ENCODE measurements at places on chromosomes 2 and 18.

DNA sequence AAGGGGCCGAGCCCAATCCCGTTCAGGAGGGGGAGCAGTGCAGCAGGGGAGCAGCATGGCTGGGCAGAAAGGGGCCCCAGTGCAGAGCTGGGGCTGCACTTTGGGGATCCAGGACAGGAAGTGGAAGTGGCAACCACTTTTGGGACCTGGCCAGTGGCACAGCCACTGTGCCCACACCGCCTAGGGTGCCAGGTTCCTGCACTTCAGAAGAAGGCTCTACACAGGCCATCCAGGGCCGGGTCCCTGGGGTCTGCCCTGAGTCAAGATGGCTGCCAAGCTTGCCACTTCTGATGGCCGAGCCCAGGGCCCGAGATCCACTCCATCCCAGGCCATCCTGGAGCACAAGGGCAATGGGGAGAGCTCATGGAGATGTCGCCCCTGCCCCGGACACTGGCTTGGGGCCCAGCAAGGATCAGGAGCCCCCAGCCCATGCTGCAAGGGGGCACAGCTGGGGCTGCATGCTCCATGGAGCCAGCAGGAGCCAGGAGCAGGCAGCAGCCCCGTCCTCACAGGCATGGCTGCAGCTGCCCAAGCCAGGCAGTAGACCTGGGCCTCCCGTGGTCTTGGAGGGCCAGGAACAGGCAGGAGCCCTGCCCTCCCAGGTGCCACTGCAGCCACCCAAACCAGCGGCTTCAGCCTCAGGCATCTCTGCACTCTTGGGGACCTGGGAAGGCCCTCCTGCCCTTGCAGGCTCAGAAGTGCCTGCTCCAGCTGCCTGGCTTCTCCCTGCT lies 35.0 kb upstream of the ID2 start:
- DNase-seq, result no peak

DNA sequence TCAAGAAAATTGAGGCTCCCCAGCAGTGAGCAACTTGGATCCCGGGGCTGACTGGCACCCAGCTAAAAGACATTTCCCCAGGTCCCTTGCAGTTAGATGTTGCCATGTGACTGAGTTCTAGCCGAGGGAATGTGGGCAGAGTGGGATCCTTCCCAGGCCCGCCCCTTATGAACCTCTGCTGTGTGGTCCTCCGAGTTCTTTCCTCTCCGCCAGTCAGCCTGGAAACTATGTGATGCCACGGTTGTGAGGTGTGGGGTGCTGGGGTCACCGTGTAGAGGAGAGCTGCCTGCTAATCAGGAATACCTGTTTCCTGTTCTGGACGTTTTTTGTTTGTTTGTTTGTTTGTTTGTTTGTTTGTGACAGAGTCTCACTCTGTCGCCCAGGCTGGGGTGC lies 45.5 kb downstream of the TMEM37 start:
- no peak for DNase-seq

DNA sequence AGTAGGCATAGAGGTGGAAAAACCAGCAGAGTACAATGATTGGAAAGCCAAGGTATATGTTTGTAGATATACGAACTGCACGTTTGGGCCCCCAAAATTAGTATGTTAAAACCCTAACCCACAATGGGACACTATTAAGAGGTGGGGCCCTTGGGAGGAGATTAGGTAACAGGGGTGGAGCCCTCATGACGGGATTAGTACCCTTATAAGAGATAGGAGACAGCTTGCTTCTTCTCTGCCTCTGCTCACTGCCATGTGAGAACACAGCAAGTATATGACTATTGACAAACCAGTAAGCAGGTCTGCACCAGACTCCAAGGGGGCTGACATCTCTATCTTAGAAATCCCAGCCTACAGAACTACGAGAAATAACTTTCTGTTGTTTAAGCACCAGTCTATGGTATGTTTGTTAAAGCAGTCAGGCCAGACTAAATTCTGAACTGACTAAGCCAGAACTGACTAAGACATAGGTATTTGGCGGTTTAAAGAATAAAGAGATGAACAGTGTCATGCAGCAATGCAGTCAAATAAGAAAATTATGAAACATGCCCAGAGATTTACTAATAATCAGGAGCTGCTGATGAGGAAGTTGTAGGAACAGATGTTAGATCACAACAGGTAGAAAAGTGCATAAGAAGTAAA lies 182.9 kb downstream of the DYM start:
- no peak for DNase-seq

DNA sequence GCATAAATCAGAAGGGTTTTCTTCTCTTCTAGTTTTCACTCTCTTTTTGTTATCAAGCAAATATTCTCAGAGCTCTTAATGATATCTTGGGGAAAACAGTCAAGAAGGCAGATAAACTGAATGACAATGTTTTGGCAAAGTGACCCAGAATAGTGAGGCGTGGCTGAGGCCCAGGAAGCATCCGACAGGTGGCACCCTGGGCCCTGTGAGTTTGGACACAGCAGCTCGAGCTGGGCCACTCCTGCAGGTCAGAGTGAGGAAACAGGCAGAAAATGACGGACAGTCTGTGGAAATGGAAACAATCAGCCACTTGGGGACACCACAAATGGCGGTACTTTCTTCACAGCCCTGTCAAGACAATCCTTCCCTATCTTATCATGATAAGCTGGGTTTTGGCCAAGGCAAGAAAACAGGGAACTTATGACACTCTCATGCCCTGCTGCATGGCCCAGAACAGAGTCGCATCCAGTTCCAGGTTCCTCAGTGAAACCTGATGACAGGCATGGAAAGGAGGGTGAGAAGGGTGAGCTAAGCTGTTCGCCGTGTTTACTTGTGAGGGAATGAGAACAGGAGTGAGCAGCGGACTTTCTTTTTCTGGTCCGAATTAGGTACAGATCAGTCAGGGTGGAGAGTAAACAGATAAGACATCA lies 32.1 kb downstream of the MRPL44 start:
- no peak for DNase-seq

GRCh38 chr2:42331569-42332284 lies 29.3 kb downstream of the COX7A2L start:
- DNase-seq, result no peak

DNA sequence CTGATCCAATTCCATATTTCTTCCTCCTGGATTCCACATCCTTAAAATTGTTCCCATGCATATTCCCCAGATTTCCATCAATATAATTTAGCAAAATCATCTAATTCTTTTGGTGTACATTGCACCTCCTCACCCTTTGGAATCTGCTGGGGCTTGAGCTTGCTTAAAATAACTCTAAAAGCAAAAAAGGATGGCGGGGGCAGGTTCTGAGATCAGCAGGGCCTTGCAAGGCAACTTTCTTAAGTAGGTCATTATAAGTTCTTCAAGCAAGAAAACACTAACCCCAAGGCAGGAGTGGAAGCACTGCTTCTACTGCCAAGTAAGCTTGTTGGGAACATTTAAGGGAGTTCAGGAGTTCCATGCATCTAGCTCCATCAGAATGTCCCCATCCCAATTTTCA lies 254.3 kb upstream of the CCDC68 start:
- DNase-seq, result no peak

DNA sequence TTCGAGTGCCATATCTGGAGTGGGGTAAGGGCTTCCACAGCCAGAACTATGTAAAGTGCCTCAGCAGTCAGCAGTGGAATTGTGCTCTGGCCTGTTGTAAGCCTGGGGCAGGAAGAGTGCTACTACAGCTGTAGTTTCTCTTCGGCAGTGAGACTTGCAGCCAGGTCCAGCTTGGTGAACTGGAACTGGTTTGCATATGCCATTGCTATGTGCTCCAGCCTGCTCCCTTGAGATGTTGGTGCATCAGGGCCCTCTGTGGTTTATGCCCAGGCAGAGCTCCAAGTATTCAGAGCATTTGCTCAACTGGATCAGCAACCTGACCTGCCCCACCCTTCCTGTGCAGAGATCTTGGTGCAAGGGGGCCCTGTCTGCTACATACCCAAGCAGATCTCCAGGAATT lies 47.8 kb downstream of the ZNF804A start:
- no peak for DNase-seq

GRCh38 chr2:218701806-218702205 lies 8.8 kb upstream of the TTLL4 start:
- no peak for DNase-seq

DNA sequence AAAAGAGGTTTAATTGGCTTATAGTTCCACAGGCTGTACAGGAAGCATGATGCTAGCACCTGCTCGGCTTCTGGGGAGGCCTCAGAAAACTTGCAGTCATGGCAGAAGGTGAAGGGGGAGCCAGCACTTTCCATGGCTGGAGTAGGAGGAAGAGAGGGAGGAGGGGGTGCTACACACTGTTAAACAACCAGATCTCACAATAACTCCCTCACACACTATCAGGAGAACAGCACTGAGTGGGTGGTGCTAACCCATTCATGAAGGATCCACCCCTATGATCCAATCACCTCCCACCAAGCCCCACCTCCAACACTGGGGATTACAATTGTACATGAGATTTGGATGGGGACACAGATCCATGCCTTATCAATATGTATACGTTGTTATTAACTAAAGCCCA lies 85.1 kb downstream of the PPP1R1C start:
- no peak for DNase-seq

DNA sequence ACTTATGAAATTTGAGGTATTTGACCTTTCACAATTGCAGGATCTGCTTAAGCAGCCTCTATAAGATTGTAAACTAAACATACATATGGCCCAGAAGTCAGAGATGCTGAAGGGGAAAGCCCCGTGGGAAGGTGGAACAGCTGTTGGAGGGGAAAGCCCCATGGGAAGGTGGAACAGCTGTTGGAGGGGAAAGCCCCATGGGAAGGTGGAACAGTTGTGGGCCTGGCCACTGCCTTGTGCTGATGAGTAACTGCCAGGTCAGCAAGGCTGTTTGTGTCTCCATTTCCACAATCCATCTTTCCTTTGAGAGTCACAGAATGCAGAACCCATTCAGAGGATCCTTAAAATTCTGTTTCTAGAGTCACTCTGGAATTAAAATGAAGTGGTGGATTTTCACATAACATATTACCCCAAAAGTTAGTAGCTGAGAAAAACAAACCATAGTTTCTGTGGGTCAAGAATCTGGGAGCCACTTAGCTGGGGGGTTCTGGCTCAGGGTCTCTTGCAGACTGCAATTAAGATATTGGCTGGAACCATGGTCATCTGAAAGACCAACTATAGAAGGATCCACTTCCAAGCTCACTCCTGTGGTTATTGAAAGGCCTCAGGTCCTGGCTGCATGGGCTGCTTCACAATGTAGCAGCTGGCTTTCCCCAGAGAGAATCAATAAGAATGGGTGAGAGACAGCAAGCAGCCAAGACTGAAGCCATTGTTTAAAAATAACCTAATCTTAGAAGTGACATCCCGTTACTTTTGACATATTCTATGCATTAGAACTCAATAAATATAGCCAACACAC lies 86.6 kb upstream of the CAVIN2 start:
- DNase-seq, result no peak

DNA sequence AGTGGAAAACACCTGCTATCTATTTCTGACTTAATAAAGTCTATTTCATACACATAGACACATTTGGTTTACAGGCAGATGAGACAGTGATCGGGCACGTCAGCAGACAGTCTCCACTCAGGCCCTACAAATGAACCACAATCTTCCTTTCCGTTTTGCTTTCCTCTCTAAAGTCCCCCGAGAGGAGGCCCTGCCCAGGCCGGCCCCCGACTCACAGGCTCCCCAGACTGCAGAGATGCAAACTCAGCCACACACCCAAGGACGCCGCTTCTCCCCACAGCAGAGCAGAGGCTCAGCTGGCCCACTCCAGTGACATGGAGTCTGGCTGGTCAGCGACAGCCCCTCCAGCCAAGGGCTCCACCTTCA lies 9.3 kb upstream of the MTERF4 start:
- DNase-seq, result no peak

DNA sequence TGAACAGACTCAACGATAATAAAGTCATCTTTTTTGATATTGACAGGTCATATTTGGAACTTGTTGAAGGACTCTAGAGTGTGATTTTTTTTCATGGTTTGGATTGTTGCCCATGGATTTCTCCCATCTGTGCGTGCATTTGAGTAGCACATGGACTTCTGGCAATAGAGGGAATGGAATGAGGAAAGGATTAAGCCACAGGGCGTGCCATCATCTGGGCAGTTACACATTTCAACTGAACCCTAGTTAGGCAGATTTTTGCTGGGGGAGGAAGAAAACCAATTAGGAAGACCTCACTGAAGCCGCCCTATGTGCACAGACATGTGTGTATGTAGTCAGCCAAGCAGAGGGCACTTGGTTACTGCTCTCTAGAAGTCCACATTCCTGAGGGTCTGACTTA lies 72.6 kb downstream of the TPGS2 start:
- no peak for DNase-seq

DNA sequence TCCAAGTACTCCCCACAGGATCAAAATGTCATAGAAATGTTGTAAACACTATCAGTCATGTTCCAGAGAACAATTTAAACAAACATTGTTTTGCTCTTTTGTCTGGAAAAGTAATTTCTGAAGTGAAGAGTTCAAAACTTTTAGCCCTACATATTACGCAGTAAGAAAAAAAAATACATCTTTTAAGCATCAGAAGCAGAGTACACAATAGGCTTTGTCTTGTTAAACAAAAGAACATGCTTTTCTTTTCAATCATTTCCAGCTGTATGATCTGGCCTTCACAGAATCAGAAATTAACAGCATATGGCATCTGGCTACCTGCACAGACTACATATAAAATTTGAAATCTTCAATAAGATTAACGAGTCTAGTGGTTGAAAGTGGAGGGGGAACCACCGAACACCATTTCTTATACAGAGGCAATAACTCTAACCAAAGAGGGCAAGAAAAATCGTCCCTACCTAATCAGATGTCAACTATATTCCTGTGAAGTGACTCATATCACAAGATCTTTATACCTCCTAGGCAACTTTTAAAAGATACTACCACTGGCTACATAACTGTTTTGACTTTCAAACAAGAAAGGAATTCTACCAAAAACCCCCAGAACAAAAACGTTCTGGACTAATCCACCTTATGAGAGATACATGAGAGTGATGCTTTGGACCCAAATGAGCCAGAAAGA lies 149.3 kb downstream of the EXOC6B start:
- no peak for DNase-seq

- no peak for DNase-seq
Measured at GRCh38 chr2:129080715-129081476, 762.2 kb upstream of the HS6ST1 start.

- no peak for DNase-seq
Measured at GRCh38 chr2:157933160-157933920, 57.2 kb upstream of the ACVR1 start.

GRCh38 chr2:219656526-219656925 lies 29.1 kb downstream of the SLC4A3 start:
- no peak for DNase-seq

GRCh38 chr2:50727636-50728339 lies 304.1 kb downstream of the NRXN1 start:
- DNase-seq, result no peak

- DNase-seq, result no peak
Measured at GRCh38 chr18:980586-980985, 75.9 kb downstream of the ADCYAP1 start.

- DNase-seq, result no peak
Measured at GRCh38 chr2:85819811-85820510, 66.2 kb downstream of the ATOH8 start.

Data from SIG-M5 (cell line).